ENCODE measurements at places on chromosomes 13 and 19. TPM values are rescaled to one million over a fixed set of nuclear protein-coding genes. Genes with fewer than 3 reads are reported as not detected.

Gene IGFL3
- total RNA-seq = not detected

- H3K27me3 ChIP-seq = no peaks in the 10 kb centered on the region
- H3K36me3 ChIP-seq = peaks cover 12% of the 10 kb centered on the region
- peaks cover 7% of the 10 kb centered on the region for H3K4me1 ChIP-seq
- no peak for DNase-seq
- H3K27ac ChIP-seq = no peak overlapping the region
Measured at GRCh38 chr19:47643281-47643680, 34.3 kb downstream of the BICRA start.

Gene CGB2
- total RNA-seq = not detected

DNA sequence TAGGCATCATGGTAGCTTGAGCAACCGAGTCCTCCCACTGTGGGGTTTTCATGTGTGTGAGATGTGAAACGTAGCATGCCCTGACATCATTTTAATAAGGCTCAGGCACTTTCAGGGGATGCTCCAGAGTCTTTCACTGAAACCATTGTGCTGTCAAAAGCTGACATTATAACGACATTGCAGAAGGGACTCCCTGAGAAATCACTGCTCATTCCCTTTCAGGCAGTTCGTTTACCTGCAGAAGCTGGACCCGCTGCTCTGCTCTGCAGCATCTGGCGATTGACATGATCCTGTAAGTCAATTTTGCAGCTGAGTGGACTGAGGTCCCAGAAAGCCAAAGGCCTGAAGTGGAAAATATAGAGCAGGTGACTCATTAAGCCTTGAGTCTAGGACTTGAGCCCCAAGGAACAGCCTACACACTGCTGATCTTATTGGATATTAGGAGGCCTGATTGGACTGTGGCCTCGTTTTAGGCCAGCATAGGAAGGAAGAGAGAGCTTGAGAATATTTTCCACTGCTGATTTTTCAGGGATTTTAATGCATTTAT, 54.0 kb upstream of the CNMD start:
- H3K27ac ChIP-seq = no peak overlapping the region
- DNase-seq = no peak
- H3K36me3 ChIP-seq = no peaks in the 10 kb centered on the region
- no peaks in the 10 kb centered on the region for H3K27me3 ChIP-seq
- no peak overlapping the region for H3K4me3 ChIP-seq

GRCh38 chr19:30817197-30817596, 445.0 kb downstream of the ZNF536 start:
- H3K4me1 ChIP-seq = no peaks in the 10 kb centered on the region
- no peaks in the 10 kb centered on the region for H3K36me3 ChIP-seq
- H3K4me3 ChIP-seq = no peak overlapping the region
- no peak for DNase-seq

GRCh38 chr13:41034881-41035280, 15.8 kb upstream of the ELF1 start:
- no peak for DNase-seq
- no peaks in the 10 kb centered on the region for H3K4me1 ChIP-seq
- H3K27me3 ChIP-seq = no peaks in the 10 kb centered on the region

Gene ZNF177
- 9.9 TPM for total RNA-seq

- no peaks in the 10 kb centered on the region for H3K36me3 ChIP-seq
- no peak overlapping the region for H3K27ac ChIP-seq
- no peak for DNase-seq
- no peaks in the 10 kb centered on the region for H3K4me1 ChIP-seq
- H3K4me3 ChIP-seq = no peak overlapping the region
- H3K27me3 ChIP-seq = no peaks in the 10 kb centered on the region
Measured at GRCh38 chr13:92260363-92260762, 861.9 kb downstream of the GPC5 start.

Gene TEX29
- 0.61 TPM for total RNA-seq

DNA sequence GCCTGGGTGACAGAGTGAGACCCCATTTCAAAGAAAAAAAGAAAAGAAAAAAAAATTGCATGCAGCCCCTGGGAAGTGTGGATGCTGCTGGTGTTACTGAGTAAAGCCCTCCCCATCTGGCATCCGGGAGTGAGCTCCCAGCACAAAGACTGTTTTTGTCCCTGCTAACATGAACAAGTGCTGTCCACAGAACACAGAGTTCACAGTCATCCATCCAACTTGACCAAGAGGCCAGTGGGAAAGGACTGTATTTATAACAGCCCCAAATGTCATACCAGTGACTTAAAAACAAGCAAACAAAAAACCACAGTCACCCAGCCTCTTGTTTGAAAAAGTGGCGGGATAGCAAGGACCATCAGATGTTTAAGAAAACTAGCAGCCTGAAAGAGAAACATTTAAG, 10.8 kb downstream of the FBXO17 start:
- DNase-seq = no peak
- H3K36me3 ChIP-seq = no peaks in the 10 kb centered on the region
- H3K4me3 ChIP-seq = no peak overlapping the region
- no peak overlapping the region for H3K27ac ChIP-seq
- H3K27me3 ChIP-seq = no peaks in the 10 kb centered on the region
- H3K4me1 ChIP-seq = peaks cover 12% of the 10 kb centered on the region

- H3K36me3 ChIP-seq = no peaks in the 10 kb centered on the region
- H3K27ac ChIP-seq = no peak overlapping the region
- H3K4me3 ChIP-seq = no peak overlapping the region
- no peaks in the 10 kb centered on the region for H3K27me3 ChIP-seq
- no peak for DNase-seq
Measured at GRCh38 chr19:21256722-21257121, 72.5 kb downstream of the ZNF708 start.

Gene LENG9
- 3.2 TPM for total RNA-seq

Gene ZNF492
- 1.6 TPM for total RNA-seq
